ENCODE measurements at places on chromosomes 5 and 9.

GRCh38 chr9:133589454-133590227, 19.5 kb downstream of the FAM163B start:
- no peak for DNase-seq
- H3K27ac ChIP-seq: no peak overlapping the region
- no peaks in the 10 kb centered on the region for H3K4me1 ChIP-seq

DNA sequence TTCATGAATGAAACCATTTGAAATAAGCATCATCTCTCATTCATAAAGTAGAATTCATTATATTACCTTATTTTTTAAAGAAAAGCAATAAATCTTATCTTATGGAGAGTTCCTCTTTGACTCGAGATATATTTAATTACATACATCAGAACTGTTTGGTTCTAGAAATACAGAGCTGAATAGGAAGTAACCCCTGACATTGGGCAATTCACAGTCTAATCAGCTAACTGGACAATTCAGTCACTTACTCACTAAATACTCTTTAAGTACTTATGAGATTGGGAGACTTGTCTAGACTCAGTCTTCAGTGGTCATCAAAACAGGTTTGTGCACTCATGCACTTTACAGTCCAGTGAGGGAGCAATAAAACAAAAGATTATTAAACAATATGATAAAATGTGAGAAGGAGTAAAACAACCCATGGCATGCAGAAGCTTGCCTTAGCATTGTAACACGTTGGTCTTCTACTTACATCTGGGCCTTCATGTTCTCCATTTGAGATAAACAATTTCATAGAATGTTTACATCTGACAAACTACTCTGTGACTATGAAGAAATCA, 11.5 kb upstream of the FBXO38 start:
- H3K36me3 ChIP-seq: no peaks in the 10 kb centered on the region
- H3K27ac ChIP-seq: no peak overlapping the region
- H3K27me3 ChIP-seq: no peaks in the 10 kb centered on the region
- DNase-seq: no peak

DNA sequence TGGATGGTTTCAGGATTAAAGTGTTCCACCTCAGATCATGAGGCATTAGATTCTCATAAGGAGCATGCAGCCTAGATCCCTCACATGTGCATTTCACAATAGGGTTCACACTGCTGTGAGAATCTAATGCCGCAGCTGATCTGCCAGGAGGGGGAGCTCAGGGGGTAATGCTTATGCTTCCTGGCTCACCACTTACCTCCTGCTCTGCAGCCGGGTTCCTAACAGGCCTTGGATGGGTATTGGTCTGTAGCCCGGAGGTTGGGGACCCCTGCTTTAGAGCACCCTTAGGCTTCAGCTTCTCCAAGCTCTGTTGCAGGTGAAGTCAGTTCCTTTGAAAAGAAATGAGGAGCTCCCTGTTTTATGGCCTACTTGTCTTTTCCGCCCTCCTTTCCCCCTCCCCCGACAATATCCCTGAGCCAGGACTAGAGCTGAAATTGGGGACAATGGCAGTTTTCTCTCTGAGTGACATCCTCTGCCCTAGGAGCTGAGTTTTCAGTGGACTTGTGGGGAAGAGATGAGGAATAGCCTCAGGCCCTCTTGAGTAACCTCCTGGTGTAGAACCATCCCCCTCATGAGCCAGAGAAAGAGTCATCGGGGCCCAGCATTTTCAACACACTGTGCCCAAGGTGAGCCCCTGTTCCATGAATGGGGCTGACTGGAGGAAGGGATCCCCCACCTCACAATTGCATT, 16.2 kb upstream of the MAT2B start:
- H3K27me3 ChIP-seq: no peaks in the 10 kb centered on the region
- no peaks in the 10 kb centered on the region for H3K36me3 ChIP-seq
- H3K27ac ChIP-seq: no peak overlapping the region
- no peaks in the 10 kb centered on the region for H3K4me1 ChIP-seq
- no peak overlapping the region for H3K4me3 ChIP-seq
- no peak for DNase-seq

DNA sequence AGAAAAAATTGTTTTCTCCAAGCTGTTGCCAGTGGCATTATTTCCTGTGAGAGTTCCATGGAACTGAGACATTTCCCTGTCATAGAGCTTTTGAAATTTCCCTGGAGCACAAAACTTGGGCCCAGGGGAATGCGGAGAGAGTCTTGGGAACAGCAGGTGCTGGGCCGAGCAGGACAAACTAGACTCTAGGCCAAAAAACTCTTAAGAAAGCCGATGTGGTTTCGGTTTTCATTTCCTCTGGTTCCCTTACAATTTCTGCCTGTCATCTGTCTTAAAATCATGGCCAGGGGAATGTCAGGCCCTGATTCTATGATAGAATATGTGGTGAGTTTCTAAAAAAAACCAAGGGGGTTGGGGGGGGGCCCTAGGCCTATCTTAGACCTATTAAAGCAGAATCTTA, 4.6 kb downstream of the SLC35A4 start:
- H3K4me3 ChIP-seq: no peak overlapping the region
- no peak for DNase-seq
- peak overlapping the region; percentile 68 for H3K27ac ChIP-seq
- peaks cover 14% of the 10 kb centered on the region for H3K36me3 ChIP-seq
- no peaks in the 10 kb centered on the region for H3K27me3 ChIP-seq

DNA sequence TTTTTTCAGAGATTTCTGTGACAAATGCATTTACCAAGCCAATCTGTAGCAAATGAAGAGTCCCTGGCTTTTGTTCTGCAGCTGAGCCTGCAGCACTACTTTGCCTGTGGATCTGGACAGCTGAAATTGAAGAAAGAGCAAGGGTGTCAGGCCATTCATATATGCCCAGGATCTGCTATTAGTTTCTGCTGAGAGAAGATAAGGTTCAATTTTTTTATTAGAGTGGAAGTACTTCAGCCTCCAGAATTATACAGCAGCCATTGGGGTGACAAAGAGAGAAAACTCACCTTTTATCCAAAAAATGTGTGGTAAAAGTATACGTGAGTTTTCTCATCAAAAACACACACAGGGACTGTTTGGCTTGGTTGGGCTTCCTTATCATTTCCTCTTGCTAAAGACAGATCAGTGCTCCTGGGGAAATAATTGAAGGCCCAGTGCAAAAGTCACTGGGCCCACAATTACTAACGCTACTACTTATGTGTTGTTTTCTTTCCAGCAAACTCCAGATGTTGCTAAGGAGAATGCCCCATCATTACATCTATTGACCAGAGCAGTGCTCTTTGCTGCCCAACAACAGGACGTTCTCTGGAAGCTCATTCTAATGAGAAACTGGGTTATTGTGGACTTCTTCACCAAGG, 138.6 kb downstream of the CEMIP2 start:
- no peaks in the 10 kb centered on the region for H3K27me3 ChIP-seq
- no peak overlapping the region for H3K27ac ChIP-seq
- H3K4me1 ChIP-seq: no peaks in the 10 kb centered on the region
- no peak overlapping the region for H3K4me3 ChIP-seq

DNA sequence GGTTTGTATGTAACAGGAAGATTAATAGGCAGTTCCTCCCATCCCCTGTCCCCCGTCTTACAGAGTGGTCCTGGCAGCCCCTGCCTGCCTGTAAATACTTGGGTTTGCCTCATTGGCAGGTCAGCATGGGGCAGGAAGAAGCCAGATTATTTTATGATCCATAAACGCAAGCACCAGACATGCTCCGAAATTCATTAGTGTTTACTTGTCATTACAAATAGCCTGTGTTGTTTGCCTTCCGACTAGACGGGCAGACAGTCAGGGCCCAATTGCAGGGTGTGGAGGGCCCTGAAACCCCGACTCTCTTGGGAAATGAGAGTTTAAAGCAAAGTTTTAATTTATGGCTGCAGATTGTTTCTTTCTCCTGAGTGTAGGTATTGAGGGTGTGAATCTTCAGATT, 97.2 kb downstream of the RALGPS1 start:
- no peak overlapping the region for H3K27ac ChIP-seq
- no peak for DNase-seq
- no peaks in the 10 kb centered on the region for H3K4me1 ChIP-seq

DNA sequence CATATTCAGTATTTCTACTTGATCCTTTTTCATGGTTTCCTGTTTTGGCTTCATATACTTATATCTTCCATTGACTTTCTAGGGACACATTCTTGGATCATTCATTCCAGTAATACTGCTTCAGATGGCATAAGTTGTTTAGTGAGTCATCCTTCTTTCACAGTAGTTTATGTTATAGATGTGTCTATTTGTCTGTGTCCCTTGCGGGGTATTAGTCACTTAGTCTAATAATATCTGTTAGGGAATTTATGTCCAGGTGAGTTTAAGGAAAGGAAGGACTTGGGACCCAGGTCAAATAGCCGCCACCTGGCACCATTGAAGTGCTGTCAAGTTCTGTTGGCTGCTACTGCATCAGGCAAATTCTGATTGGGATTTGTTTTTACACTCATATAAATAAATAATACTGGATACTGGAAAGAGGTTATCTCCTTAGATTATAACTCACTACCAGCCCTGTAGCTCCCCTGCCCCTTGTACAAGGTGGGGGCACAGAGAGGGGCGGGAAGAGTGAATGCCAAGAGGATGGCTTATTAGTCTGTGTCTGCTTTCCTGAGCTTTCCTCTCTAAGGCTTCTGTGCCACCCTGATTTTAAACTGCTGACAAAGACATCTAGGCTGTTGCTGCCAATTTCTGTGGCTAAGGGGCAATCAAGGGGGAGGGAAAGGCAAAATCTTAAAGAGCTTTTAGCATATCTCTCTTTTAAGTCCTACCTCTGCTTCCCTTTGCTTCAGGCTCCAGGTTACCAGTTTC, 64.9 kb downstream of the CDC42SE2 start:
- no peak overlapping the region for H3K4me3 ChIP-seq
- DNase-seq: no peak
- H3K4me1 ChIP-seq: peaks cover 10% of the 10 kb centered on the region
- H3K36me3 ChIP-seq: no peaks in the 10 kb centered on the region
- H3K27ac ChIP-seq: no peak overlapping the region
- no peaks in the 10 kb centered on the region for H3K27me3 ChIP-seq

DNA sequence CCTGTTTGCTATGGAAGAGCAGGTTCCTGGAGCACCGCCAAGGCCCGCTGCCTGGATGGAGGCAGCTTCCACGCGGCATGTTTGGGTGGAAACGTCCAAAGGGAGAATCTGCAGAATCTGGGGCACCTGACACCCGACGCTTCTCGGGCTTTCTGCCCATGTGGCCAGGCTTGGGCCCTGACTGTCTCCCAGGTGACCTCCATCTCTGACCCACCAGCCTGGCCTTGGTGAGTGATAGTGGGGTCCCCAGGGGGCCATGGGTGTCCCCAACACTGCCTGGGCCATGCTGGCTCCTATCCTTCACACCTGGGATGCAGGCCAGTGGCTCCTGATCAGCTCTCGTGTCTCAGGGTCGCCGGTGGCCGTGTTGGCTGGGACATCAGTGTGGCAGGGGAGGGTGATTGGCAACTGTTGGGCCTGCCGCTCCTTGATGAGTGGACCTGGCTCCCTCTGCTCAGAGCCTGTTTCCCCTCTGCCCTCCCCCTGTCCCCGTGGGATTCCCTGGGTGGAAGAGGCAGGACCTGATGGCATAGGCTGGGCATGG, 34.0 kb downstream of the GLT6D1 start:
- H3K27ac ChIP-seq: no peak overlapping the region
- DNase-seq: no peak
- no peaks in the 10 kb centered on the region for H3K36me3 ChIP-seq
- H3K27me3 ChIP-seq: peaks cover 56% of the 10 kb centered on the region
- H3K4me3 ChIP-seq: no peak overlapping the region

GRCh38 chr5:126066836-126067235, 356.4 kb upstream of the GRAMD2B start:
- DNase-seq: no peak
- H3K4me3 ChIP-seq: no peak overlapping the region
- H3K4me1 ChIP-seq: no peaks in the 10 kb centered on the region
- H3K27me3 ChIP-seq: no peaks in the 10 kb centered on the region
- H3K27ac ChIP-seq: no peak overlapping the region

All from esophagus squamous epithelium (tissue), 5 donors.